Testis (tissue), 5 donors: ENCODE measurements at places on chromosomes 5 and 9. TPM values are rescaled to one million over a fixed set of nuclear protein-coding genes. Genes with fewer than 3 reads are reported as not detected.

ZNF474 gene
- 3.7 TPM for total RNA-seq

PURA gene
- total RNA-seq = 22.9 TPM

LRRC14B gene
- 0.94 TPM for total RNA-seq

LCN9 gene
- total RNA-seq = 0.68 TPM

SOWAHA gene
- total RNA-seq = 1.2 TPM

FYB1 gene
- total RNA-seq = 2.5 TPM

DMRT3 gene
- total RNA-seq = 6.3 TPM

GRCh38 chr5:92505145-92505544, 1075.9 kb downstream of the NR2F1-AS1 start:
- H3K27me3 ChIP-seq = no peaks in the 10 kb centered on the region
- no peak overlapping the region for H3K27ac ChIP-seq
- no peak for DNase-seq
- no peaks in the 10 kb centered on the region for H3K4me1 ChIP-seq
- no peak overlapping the region for H3K4me3 ChIP-seq
- no peaks in the 10 kb centered on the region for H3K36me3 ChIP-seq

- H3K27ac ChIP-seq = no peak overlapping the region
- no peak for DNase-seq
- no peaks in the 10 kb centered on the region for H3K36me3 ChIP-seq
- no peak overlapping the region for H3K4me3 ChIP-seq
- H3K4me1 ChIP-seq = no peaks in the 10 kb centered on the region
Observed at GRCh38 chr5:38867032-38867398, 21.2 kb downstream of the OSMR start.

- H3K36me3 ChIP-seq = no peaks in the 10 kb centered on the region
- H3K27ac ChIP-seq = no peak overlapping the region
- H3K4me1 ChIP-seq = no peaks in the 10 kb centered on the region
- no peaks in the 10 kb centered on the region for H3K27me3 ChIP-seq
Observed at GRCh38 chr9:87793292-87793691, 67.4 kb downstream of the CTSL start.

GRCh38 chr9:79477955-79478771, 93.6 kb upstream of the TLE4 start:
- H3K27ac ChIP-seq = no peak overlapping the region
- peak; percentile 62 for DNase-seq
- H3K4me3 ChIP-seq = no peak overlapping the region
- no peaks in the 10 kb centered on the region for H3K27me3 ChIP-seq
- H3K36me3 ChIP-seq = no peaks in the 10 kb centered on the region

DNA sequence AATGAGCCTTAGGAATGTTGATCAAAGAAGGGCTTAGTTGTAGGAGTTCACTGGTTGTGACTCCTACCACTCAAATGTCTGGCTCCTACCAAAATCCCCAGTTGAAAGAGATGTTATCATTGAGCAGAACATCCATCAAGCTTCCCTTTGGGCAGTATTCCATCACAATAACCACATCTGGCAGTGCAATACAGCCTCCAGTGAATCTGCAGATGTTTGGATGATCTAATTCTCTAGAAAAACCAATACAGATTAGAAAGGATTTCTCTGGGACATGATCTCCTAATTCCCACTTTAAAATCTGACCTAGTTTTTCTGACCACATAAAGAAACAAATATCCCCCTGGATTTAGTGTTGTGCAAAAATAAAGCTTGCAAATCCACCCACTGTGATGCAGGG, 81.6 kb downstream of the TMEM215 start:
- no peaks in the 10 kb centered on the region for H3K36me3 ChIP-seq
- no peak for DNase-seq
- no peak overlapping the region for H3K4me3 ChIP-seq

- H3K4me3 ChIP-seq = no peak overlapping the region
- H3K27ac ChIP-seq = no peak overlapping the region
- no peaks in the 10 kb centered on the region for H3K36me3 ChIP-seq
- H3K4me1 ChIP-seq = no peaks in the 10 kb centered on the region
Observed at GRCh38 chr5:164057121-164057520, 551.7 kb downstream of the MAT2B start.

- no peaks in the 10 kb centered on the region for H3K4me1 ChIP-seq
- no peak for DNase-seq
- H3K27me3 ChIP-seq = no peaks in the 10 kb centered on the region
- H3K27ac ChIP-seq = no peak overlapping the region
Observed at GRCh38 chr9:16147726-16148125, 594.9 kb downstream of the CCDC171 start.

DNA sequence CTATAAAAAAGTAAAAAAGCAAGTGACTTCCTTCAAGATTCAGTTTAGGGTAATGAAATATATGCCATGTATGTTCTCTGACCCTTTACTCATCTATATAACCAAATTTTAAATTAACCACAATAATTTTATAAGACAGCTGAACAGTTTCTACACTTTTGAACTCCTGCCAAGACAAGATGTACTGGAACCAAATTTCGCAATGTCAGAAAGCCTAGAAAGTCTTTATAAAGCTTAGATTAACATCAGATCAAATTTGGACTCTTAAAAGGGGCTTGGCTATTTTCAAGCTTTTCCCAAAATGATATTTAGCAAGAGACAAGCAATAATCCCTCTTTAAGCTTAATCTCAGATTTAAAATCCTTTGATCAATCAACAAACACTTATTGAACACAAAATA, 362.6 kb downstream of the PTPRD start:
- no peaks in the 10 kb centered on the region for H3K36me3 ChIP-seq
- H3K27ac ChIP-seq = no peak overlapping the region
- no peaks in the 10 kb centered on the region for H3K4me1 ChIP-seq
- no peaks in the 10 kb centered on the region for H3K27me3 ChIP-seq
- no peak overlapping the region for H3K4me3 ChIP-seq
- DNase-seq = no peak
